ENCODE measurements at places on chromosomes 16 and 17.

GRCh38 chr17:43134774-43135453, 9.8 kb upstream of the BRCA1 start:
- no peak for DNase-seq

GRCh38 chr17:8680466-8681169, 50.1 kb upstream of the MYH10 start:
- DNase-seq = no peak

- no peak for DNase-seq
These were observed 1.6 kb downstream of the SIRT7 start for GRCh38 chr17:81916234-81917001.

- no peak for DNase-seq
These were observed 528.2 kb upstream of the RBFOX1 start for GRCh38 chr16:6804461-6804860.

DNA sequence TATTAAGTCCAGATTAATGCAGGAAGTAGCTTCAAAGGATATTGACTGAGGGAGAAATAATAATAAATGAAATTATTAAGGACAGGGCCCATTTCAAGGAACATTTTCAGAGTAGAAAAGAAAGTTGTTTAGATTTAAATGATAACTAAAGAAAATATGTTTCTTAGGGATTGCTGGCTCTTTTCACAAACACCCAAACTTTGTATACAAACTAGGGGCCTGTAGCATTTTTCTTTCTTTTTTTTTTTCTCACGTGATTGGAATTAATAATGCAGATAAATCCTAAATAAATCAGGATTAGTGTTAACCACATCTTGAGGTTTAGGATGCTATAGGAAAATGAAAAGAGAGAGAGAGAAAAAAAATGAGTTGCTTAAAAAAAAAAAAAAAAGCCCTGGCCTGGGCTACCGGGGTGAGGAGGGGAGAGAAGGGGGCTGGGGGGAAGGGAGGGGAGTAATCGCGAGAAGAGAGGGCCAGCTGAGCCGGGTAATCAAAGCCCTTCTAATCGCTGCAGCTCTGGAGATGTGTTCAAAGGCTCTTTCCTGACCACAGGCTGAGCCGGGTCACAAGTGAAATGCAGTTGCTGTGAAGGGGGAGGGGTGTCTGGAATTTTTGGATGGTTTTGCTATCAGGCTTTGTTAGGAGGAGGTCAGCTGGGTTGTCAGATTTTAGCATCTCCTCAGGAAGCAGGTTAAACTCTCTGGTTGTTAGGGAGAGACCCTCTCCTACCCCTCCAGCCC, 104.6 kb upstream of the ZFHX3 start:
- no peak for DNase-seq

- no peak for DNase-seq
These were observed 13.0 kb downstream of the SKAP1 start for GRCh38 chr17:48416971-48417370.

DNA sequence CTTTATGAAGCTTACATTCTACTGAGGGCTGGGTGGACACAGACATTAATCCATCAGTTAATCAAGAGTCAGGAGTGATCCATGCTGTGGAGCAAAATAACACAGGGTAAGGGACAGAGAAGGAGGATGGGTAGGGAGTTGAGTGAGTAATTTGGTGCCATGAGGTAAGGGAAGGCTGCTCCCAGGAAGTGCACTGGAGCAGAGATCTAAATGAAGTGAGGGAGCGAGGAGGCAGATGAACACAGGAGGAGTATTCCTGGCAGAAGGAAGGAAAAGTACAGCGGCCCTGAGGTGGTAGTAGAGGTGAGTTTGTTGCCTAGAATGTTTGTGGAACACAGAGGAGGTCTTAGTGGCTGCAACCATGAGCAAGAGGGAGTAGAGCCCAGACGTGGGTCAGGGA, 34.8 kb downstream of the ASIC2 start:
- DNase-seq = no peak

Data from stimulated activated CD4-positive, alpha-beta T cell treated with anti-CD3 and anti-CD28 coated beads, TNF-alpha, amount 100 ng/mL, for 4 hours (primary cell).